ENCODE measurements at places on chromosomes 5 and 9. TPM values are rescaled to one million over a fixed set of nuclear protein-coding genes. Genes with fewer than 3 reads are reported as not detected.

CFAP157 gene
- total RNA-seq = not detected

DNA sequence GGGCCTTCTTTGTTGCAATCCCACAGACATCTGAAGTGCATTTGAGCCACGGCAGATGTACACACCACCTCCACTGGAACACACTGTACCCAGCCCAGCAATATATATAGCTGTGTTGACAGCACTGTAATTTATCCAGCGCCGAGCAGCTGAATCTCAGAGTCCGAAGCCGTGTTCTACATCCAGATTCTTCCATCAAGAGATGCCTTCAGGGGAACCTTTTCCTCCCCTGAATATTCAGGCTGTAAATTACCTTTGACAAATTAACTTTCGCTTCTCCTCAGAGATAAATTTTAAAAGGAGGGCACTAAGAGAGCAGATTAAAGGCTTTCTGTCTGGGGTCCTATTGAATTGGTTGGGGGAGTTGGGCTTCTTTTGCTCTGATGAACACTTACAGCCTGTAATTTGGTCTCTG is 76.4 kb downstream of the ROR2 start:
- no peak for DNase-seq

DNA sequence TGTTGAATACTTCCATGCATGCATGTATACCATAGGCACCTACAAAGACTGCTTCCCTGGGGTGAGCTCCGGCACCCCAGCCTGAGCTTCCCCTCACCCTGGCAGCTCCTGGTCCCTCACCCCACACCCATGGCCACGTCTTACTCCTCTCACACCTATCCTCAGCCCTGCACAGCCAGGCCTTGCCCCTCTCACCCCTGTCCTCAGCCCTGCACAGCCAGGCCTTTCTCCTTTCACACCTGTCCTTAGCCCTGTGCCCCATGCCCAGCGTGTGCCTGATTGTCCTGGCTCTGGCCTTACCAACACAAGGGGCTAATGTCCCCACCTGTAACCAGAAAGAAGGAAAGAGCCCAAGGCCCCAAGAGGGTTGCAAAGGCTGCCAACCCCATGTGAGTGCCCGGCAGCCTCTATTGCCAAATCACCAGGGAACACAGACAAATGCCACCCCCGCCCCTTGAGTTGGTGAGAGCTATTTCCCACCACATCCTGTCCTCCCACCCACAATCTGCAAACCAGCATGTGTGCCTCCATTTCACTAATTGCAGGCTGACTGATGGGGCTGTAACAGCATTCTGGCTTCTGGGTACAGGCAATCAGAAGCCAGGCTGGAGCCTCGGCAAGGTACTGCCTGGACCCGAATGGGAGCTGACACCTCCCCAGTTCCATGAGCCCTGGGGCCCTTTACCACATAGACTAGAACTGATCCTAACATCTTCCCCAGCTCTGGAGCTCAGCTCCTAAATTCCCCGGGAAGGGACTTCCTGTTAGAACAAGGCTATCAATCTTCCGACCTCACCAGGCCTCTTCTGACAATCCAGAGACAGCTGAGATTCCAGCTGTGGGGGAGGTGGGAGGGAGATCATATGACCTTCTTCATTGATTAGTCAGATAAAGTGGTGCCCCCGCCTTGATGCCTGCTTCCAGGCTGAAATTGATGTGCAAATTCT is 78.2 kb downstream of the FAM114A2 start:
- DNase-seq = no peak

DNA sequence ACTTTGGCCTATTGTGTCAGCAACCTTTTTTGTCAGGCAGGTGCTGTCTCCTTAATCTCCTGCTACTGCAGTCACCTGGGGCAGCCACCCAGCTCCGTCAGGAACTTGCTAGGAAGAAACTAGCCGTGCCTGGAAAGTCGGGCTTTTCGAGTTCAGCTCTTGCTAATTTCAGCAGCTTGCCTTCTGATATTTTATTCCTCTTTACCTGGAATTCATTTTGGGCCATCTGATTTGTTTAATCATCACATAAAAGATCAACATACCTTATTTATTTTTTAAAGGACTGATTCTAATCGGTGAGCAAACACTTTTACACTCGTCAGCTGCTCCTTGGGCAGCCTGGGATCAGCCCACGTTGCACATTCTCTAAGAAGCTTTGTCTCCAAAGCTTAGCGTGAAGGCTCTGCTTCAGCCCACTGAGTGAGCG is 42.2 kb downstream of the PRLR start:
- DNase-seq = no peak

DNA sequence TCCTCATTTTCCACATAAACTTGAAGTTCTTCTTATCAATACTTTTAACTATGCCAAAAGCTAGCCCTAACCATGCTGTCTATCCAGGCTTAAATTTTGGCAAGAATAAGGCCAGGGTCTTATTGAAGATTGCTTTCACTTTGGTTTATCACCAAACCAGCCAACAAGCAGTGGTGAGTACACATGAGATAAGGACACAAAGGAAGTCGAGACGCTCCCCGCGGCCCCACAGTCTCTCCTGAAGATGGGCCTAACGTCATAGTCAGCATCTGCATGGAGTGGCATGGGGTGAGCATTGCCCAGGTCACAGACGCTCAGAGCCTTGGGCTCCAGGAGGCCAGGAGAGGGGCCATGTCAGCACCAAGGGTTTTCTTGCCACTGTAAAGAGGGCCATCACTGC is 80.3 kb downstream of the ATPSCKMT start:
- DNase-seq = no peak
